ENCODE measurements at places on chromosomes 11 and 22. TPM values are rescaled to one million over a fixed set of nuclear protein-coding genes. Genes with fewer than 3 reads are reported as not detected.

DNA sequence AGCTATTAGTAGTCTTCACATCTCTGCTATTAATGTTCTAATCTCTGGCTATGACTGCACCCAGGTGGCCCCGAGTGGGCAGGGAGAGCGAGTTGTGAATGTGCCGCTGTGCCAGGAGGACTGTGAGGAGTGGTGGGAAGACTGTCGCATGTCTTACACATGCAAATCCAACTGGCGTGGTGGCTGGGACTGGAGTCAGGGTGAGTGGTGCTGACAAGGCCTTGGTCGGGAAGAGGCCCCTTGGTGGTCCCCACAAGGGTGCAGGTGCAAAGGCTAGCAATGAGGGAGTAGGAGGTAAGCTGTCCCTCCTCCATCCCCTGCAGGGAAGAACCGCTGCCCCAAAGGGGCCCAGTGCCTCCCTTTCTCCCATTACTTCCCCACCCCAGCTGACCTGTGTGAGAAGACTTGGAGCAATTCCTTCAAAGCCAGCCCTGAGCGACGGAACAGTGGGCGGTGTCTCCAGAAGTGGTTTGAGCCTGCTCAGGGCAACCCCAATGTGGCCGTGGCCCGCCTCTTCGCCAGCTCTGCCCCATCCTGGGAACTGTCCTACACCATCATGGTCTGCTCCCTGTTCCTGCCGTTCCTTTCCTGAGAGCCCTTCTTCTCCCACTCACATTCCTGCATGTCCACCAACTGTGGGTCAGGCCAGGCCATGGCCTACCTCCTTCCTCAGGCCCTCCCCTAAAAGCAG lies 2.9 kb downstream of the IZUMO1R start:
- no peak overlapping the region for H3K27ac ChIP-seq
- no peak for DNase-seq
- H3K36me3 ChIP-seq, result no peaks in the 10 kb centered on the region
- no peaks in the 10 kb centered on the region for H3K4me1 ChIP-seq
- H3K27me3 ChIP-seq, result no peaks in the 10 kb centered on the region

DNA sequence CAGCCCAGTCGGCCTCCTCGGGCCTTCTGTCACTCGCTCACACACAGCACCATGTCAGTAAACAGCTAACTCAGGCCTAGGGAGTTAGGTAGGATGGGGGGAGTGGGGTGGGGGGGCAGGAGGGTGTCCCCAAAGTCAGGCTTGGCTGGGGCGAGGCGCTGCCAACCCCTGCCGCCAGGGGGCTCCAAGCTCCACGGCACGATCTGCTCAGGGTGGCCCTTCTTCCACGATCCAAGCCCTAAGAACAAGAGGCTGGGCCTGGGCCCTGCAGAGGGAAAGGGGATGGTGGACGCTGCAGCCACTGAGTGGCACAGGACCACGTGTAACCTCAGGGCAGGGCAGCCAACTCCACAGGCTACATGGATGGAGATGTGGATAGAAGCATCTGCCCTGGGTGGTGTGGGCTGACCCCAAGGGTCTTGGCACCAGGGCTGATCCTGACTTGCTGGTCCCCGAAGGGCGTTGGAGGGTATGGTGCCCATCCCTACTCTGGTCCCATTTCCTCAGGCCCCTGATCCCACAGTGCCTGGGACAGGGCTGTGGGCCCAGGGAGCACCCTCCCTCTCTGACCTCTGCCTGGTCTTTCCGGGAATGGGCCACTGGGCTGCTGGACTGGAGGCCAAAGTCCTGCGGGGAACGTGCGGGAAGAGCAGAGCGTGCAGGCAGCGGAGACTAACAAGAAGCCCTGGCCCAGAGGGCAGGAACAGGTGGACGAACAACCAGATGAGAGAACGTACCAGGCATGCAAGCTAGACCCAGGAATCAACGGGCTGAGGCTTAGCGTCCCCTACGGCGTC lies 29.1 kb upstream of the TXNRD2 start:
- H3K4me3 ChIP-seq, result no peak overlapping the region
- no peaks in the 10 kb centered on the region for H3K27me3 ChIP-seq
- H3K27ac ChIP-seq, result no peak overlapping the region
- no peaks in the 10 kb centered on the region for H3K36me3 ChIP-seq

GPHA2 gene
- total RNA-seq, result not detected

OR10V1 gene
- not detected for total RNA-seq

OR51B5 gene
- not detected for total RNA-seq

MOGAT2 gene
- total RNA-seq, result not detected
